Esophagus muscularis mucosa (tissue), 4 donors: ENCODE measurements at places on chromosomes 5 and 9. TPM values are rescaled to one million over a fixed set of nuclear protein-coding genes. Genes with fewer than 3 reads are reported as not detected.
A peak's percentile ranks its signal among the peaks of the same experiment; 100 is the strongest.

DNA sequence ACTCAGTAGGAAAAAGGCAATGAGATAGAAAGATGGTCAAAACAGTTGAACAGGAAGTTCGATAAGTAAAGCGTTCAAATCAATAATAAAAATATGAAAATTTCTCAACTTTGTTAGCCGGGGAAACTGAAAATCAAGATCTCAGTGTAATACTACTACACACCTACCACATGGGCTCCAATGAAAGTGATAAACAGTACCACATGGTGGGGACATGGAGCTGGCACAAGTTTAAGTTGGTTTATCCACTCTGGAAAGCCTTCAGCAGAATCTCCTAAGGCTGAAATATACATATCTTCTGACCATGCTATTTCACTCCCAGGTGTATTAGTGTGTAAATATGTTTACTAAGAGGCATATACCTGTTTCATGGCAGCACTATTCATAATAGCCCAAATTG, 126.8 kb downstream of the NXNL2 start:
- H3K4me3 ChIP-seq: no peak overlapping the region
- peaks cover 16% of the 10 kb centered on the region for H3K4me1 ChIP-seq
- H3K36me3 ChIP-seq: no peaks in the 10 kb centered on the region
- no peak for DNase-seq
- no peak overlapping the region for H3K27ac ChIP-seq
- no peaks in the 10 kb centered on the region for H3K27me3 ChIP-seq

GRCh38 chr5:55675119-55675518, 37.0 kb downstream of the SLC38A9 start:
- H3K4me1 ChIP-seq: peaks cover 25% of the 10 kb centered on the region
- no peaks in the 10 kb centered on the region for H3K27me3 ChIP-seq
- no peak for DNase-seq
- H3K4me3 ChIP-seq: no peak overlapping the region
- peak overlapping the region; percentile 28 for H3K27ac ChIP-seq

- H3K4me1 ChIP-seq: peaks cover 5% of the 10 kb centered on the region
- no peak for DNase-seq
- H3K27me3 ChIP-seq: no peaks in the 10 kb centered on the region
- no peak overlapping the region for H3K27ac ChIP-seq
- H3K4me3 ChIP-seq: no peak overlapping the region
These were observed 56.3 kb downstream of the SLF1 start for GRCh38 chr5:94674490-94675382.

GRCh38 chr9:111427186-111427585, 57.0 kb downstream of the ECPAS start:
- H3K4me1 ChIP-seq: no peaks in the 10 kb centered on the region
- DNase-seq: no peak
- H3K27ac ChIP-seq: no peak overlapping the region
- H3K4me3 ChIP-seq: no peak overlapping the region
- no peaks in the 10 kb centered on the region for H3K27me3 ChIP-seq

DNA sequence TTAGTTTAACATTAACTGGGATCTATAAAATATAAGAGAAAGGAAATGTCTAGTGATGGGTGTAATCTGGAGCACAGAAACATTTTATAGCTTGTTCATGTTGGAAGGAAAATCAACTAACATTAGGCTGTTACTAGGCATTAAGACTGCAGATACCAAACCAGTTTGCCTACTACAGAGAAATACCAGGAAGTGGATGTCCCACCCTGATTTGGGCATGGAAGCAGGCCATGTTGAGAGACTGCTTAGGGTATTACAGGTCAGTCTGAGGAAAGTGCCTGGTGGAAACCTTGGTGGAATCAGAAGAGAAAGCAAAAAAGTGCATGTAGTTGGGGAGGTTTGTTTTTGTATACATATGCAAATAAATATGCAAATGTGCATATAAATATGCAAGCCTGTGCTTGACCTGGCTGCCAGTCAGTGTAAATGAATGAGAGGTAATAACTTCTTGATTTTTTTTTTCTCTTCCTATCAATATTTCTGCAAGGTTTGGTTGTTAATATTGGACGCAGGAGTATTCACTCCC, 9.6 kb upstream of the CCDC112 start:
- no peaks in the 10 kb centered on the region for H3K4me1 ChIP-seq
- H3K4me3 ChIP-seq: no peak overlapping the region
- no peak for DNase-seq
- no peaks in the 10 kb centered on the region for H3K36me3 ChIP-seq

GRCh38 chr5:84057211-84057610, 327.5 kb downstream of the EDIL3 start:
- H3K4me1 ChIP-seq: no peaks in the 10 kb centered on the region
- no peak overlapping the region for H3K27ac ChIP-seq
- H3K4me3 ChIP-seq: no peak overlapping the region
- H3K27me3 ChIP-seq: no peaks in the 10 kb centered on the region
- no peaks in the 10 kb centered on the region for H3K36me3 ChIP-seq

P4HA2 gene
- 44.7 TPM for total RNA-seq

- no peaks in the 10 kb centered on the region for H3K4me1 ChIP-seq
- H3K36me3 ChIP-seq: no peaks in the 10 kb centered on the region
- H3K27ac ChIP-seq: no peak overlapping the region
- H3K4me3 ChIP-seq: no peak overlapping the region
- no peaks in the 10 kb centered on the region for H3K27me3 ChIP-seq
- DNase-seq: no peak
These were observed 67.9 kb downstream of the ADAMTS6 start for GRCh38 chr5:65413822-65414221.
